ENCODE measurements at places on chromosomes 4 and X. TPM values are rescaled to one million over a fixed set of nuclear protein-coding genes. Genes with fewer than 3 reads are reported as not detected.

DNA sequence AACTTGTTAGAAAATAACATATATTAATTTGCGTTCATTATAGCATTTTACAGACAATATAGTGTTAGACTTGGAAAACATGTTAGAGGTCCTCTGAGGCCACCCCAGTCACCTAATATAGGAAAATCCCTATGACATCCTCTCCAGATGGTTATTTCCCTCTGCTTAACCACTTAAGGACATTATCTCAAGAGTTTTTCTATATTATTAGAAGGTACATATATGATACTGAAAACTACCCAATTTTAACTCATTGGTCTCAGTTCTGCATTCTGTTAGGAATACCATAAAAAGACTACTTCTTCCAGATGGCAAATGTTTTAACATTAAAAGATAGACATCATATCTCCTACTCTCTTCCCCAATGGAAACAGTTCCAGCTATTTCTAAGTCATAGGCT, 21.4 kb downstream of the PTPN13 start:
- DNase-seq = no peak

DNA sequence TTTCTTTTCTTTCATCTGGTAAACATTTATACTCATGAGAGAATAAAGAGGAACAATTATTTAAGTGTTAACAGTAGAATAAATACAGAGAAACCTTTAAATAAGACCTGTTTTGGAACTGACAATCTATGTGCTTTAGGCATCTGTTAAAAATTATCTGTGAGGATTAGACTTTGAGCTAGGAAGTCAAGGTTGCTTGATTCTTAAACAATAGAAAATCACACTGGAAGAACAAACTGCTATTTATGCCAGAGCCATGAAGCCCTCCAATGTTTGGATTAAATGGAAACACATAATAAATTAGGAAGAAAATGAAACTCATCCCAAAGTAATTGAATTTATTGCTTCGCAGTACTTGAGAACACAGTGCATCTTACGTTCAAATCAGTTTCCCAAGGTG, 207.2 kb upstream of the NPY2R start:
- no peak for DNase-seq

DNA sequence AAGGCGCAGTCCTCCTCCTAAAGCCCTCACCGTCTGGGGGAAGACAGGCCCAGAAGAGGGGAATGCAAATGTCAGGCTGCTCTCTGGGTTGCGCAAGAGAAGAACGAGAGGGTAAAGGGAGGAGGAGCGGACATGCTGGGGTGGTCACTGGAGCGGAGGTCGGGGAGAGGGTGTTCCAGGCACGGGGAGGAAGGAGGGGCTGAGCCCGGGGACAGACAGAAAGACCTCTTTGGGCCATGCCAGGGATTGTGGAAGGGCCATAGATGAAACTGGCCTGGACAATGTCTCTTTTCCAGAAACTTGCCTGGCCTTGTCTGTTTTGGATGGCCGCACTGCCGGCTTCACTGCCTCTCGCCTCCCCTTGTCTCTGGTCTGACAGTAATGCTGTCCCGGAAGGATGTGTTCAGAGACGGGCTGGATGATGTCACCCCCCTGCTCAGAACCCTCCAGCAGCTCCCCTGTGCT, 121.0 kb downstream of the SORCS2 start:
- no peak for DNase-seq

DNA sequence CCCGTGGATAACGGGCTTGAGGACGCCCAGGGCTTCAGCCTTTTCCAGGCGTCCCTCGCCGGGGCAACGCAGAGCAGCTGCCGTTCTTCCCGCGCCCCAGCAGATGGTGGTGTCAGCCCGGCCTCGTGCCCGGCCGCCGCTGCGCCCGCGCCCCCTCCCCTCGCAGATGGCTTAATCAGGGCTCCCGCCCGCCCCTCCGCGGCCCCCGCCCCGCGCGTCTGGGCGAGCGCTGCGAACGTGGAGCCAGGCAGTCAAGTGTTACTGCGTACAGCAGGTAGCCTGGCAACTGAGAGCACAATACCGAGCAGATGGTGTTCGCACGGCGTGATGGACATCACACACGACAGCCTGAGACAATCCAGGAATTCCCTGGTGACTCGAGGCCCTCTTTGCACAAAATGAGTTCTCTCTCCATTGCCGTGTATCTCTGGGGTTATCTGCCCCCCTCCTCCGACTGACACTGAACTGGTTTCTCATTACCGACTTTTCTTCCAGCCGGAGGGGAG, 69.3 kb downstream of the MGST2 start:
- peak; percentile 93 for DNase-seq

GRCh38 chr4:71187404-71188155, 151.2 kb upstream of the SLC4A4 start:
- DNase-seq = peak; percentile 38

GRCh38 chrX:118631586-118631985, 95.8 kb upstream of the IL13RA1 start:
- DNase-seq = no peak

DNA sequence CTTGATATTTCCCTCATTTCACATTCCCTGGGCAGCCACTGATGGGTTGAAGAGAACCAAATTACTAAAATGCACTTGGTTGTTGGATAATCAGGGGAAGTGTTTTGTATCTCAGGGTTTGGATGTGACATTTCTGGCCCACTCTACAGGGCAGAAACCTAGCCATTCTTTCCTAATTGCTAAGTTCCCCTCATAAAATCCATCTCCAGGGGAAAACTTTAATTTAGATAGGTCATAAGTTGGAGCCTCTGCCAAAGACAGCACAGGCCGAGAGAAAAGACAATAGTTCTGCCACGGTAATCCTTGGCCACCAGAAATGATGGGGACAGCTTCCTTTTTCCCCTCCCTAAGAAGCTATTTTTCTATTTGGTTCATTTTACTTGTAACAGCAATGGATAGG, 192.7 kb upstream of the C1QTNF7 start:
- no peak for DNase-seq

DNA sequence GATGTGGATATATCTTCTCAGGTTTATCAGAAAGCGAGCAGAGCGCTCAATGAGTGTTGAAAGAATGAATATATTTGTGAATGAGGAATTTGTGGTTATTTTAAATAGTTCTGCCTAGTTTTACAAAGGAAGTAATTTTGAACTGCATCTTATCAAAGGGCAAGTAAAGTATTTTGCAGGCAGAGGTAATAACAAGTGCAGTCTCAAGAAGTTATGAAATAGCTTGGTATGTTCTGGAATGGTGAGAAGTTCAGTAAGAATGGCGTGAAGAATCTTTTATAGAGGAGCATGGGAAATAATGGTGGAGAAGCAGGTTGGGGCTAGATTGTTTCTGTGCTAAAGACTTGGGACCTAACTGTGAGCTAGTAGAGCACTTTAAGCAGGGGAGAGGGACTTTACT, 10.9 kb downstream of the TMA16 start:
- DNase-seq = no peak

- DNase-seq = no peak
Measured at GRCh38 chrX:150880808-150881165, 17.7 kb downstream of the CD99L2 start.

GRCh38 chr4:119211867-119212233, 663 bp upstream of the USP53 start:
- no peak for DNase-seq

SYN1 gene
- polyA plus RNA-seq = 2.3 TPM

SHROOM3 gene
- 0.01 TPM for polyA plus RNA-seq

CTPS2 gene
- polyA plus RNA-seq = 1.1 TPM

ARHGAP6 gene
- 11.0 TPM for polyA plus RNA-seq

TMEM192 gene
- 16.0 TPM for polyA plus RNA-seq
